ENCODE measurements at places on chromosomes 6 and 20.

DNA sequence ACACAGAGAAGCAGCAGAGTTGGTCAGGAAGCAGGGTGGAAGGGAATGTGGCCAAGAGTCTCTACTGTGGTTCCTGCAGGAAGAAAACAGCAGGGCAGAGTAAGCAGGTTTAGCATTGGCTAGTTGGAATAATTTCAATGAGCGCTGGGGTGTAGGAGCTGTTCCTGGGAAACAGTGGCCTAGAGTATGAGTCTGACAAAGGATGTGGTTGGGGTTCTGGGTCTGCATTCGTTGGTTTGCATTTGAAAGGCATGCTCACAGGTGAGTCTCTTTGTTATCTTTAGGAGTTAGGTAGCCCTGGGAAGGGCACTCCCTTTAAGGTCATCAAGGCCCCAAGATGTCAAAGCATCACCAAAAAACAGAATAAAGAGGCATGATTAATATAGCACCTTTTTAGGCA, 911.6 kb upstream of the SLC35B3 start:
- DNase-seq, result no peak

- no peak for DNase-seq
These were observed 280.5 kb downstream of the TFAP2B start for GRCh38 chr6:51099201-51099600.

DNA sequence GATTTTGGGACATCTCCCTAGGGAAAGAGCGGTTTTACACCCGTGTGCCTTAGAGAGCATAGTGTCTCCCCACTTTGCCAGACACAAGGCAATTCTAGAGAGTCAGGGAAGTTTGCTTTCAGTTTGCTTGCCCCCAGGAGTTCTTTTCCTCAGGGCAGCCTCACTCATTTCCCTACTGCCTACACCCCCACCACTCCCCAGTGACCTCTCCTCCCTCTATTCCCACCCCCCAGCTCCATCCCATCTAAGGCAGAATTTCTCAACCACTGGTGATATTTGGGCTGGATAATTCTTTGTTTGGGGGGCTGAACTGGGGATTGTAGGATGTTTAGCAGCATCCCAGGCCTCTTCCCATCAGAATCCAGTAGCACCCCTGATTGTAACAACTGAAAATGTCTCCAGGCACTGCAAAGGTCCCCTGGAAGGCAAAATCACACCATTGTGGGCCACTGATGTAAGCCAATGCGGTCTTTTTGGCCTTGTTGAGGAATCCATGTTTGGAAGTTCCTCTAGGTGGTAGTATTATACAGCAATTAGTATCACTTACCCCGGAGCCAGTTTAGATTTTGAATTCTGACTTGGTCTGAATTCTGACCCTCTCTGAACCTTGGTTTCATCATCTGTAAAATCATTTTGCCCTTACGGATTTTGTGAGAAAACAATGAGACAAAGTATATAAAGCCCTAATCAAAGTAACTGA, 1.3 kb downstream of the EPPIN start:
- no peak for DNase-seq

DNA sequence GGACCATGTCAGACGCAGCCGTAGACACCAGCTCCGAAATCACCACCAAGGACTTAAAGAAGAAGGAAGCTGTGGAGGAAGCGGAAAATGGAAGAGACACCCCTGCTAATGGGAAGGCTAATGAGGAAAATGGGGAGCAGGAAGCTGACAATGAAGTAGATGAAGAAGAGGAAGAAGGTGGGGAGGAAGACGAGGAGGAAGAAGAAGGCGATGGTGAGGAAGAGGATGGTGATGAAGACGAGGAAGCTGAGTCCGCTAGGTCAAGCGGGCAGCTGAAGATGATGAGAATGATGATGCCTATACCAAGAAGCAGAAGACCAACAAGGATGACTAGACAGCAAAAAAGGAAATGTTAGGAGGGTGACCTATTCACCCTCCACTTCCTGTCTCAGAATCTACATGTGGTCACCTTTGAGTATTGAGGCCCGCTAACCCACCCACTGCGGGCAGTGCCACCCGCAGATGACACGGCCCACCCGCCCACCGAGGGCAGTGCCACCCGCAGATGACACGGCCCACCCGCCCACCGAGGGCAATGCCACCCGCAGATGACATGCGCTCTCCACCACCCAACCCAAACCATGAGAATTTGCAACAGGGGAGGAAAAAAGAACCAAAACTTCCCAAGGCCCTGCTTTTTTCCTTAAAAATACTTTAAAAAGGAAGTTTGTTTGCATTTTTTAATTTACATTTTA, 43.3 kb downstream of the MGME1 start:
- DNase-seq, result no peak

DNA sequence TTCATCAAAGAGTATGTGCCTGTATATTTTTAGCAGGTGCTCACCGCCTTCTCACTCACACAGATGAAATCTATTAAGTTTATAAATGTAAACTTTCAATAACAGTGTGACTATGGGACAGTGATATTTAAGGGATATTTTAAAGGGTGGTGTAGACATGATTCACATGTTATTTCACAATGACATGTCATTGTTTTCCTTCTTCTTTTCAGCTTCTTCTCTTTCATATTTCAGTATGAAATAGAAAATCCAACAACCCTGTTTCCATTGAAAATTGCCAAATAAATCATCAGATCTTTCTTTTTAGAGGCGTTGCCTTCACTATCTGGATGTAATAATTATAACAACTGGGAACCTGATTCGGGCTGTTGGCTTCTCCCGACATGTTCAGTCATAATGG, 54.8 kb downstream of the PFDN4 start:
- no peak for DNase-seq

- DNase-seq, result no peak
These were observed 10.5 kb upstream of the FOXO3 start for GRCh38 chr6:108550256-108550655.

DNA sequence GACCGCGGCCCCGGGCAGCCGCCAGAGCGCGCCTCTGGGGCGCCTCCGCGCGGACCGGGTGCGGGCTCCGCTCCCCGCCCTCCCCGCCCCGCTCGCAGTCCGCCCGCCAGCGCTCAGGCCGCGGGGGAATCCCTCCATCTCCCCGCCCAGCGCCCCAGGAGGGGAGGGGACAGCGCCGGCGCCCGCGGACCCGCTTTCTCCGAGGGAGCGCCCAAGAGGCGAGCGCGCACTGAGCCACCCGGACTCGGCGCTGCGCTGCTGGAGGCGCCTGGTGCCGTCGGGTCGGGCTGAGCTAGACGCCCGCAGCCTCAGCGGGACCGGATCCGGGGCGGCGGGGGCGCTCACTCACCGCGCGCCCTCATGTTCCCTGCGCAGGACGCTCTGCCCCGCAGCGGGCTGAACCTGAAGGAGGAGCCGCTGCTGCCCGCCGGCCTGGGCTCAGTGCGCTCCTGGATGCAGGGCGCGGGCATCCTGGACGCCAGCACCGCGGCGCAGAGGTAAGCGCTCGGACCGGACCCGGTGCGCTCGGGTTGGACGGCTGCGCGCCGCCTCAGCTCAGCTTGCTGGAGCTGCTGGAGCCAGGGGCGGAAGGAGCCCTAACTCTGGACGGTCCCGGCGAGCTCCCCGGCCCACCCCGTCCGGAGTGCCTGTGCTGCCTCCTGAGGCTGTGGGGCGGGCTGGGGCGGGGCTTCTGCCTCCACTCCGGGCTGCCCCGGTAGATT, 867 bp downstream of the EBF4 start:
- DNase-seq, result no peak

- no peak for DNase-seq
These were observed 333.4 kb downstream of the BCKDHB start for GRCh38 chr6:80439721-80440470.

DNA sequence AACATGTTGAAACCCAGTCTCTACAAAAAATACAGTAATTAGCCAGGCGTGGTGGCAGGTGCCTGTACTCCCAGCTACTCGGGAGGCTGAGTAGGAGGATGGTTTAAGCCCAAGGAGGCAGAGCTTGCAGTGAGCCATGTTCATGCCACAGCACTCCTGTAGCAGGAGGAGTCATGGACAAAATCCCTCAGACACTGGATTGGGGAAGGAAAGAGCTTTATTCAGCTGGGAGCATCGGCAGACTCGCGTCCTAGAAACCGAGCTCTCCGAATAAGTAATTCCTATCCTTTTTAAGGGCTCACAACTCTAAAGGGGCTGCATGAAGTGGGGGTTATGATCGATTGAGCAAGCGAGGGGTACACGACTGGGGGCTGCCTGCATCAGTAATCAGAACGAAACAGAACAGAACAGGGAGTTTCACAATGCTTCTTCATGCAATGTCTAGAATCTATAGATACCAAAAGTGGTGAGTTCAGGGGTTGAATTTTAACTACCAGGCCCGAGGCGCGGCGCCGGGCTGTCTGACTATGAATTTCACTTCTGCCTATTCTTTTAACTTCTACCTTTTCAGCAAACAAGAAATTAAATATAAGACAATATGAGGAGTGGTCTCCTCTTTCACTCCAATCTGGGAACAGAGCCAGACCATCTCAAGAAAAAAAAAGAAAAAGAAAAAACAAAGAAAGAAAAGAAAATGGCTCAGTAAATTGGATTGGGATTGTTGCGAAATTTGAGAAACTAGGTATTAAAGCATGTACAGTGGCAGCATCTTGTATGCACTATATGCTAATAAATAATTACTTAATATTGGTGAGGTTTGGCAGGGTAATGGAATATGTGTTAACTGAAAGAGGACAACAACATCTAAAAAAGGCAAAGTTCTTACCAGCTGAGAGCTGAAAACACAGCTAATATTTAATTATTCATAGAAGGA, 23.6 kb downstream of the HMGN4 start:
- DNase-seq, result no peak

DNA sequence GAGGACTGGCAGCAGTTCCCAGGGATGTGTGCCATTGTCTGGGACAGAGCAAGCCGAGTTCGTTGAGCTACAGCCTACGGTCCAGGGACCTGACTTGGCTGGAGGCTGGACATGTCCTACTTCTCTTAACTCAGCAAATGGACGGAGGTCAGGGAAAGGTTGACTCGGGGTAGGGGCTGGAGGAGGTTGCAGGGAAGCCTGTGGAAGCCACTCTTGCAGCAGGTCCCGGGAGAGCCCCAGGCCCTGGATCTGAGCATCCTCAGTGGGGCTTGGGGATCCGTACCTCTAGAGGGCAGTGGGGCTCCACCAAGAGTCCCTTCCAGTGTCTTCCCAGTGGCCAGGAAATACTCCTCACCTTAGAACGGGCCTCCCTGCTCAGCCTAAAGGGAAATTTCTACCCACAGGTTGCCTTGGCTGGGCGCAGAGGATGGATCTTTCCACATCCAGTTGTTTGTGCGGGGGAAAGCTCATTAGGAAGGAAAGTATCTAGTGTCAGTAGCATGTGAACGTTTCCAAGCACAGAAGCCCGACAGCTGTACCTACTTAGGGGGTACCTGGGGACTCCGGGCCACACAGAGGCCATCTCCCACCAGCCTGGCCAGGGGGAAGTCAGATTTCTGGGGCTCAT, 170.2 kb downstream of the NFATC2 start:
- DNase-seq, result peak; percentile 19

GRCh38 chr6:127932708-127933107, 31.9 kb upstream of the THEMIS start:
- no peak for DNase-seq

DNA sequence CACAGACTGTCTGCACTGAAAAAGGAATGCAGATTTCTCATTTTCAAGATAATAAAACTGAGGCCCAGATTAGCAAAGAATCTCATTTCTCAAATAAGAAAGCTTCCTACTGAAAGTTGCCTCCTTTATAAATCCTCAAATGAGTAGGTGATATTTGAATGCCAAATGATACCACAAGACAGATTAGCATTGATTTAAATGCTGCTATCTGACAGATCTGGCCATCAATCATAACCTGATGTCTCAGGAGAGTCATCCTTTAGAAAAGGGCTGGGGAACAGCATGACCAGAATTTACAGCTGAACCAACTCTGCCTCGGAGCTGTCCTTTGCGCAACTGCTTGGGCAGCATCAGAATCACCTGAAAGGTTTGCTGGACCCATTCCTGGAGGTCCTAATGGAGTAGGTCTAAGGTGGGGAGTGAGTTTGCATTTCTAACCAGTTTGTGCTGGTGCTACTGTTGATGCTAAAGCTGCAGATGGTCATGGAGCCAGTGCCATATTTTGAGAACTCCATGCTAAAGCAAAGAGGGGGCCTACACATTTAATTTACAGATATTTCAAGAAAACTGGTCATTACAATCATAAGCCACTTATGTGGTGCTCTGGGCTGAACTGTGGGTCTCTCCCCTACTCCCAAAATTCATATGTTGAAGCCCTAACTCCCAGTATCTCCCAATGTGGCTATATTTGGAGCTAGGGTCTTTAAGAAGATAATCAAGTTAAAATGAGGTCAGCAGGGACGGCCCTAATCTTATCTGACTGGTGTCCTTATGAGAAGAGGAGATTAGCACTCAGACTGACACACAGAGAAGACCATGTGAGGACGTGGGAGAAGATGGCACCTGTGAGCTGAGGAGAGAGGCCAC, 295.5 kb upstream of the JARID2 start:
- no peak for DNase-seq

- no peak for DNase-seq
These were observed 620.9 kb downstream of the PHF3 start for GRCh38 chr6:64256483-64256882.

DNA sequence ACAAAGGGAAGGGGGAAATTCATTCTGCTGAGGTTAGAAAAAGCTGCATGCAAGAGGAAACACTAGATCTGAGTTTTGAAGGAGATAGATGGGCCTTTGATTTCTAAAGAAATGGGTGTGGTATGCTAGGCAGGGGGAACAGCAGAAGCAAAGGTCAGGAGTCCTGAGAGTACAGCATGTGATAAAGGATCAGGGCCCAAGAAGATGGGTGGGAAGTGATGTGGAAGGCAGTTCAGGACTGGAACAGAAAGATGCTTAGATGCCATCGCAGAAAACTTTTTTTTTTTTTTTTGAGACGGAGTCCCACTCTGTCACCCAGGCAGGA, 126.2 kb downstream of the ALDH8A1 start:
- DNase-seq, result no peak

DNA sequence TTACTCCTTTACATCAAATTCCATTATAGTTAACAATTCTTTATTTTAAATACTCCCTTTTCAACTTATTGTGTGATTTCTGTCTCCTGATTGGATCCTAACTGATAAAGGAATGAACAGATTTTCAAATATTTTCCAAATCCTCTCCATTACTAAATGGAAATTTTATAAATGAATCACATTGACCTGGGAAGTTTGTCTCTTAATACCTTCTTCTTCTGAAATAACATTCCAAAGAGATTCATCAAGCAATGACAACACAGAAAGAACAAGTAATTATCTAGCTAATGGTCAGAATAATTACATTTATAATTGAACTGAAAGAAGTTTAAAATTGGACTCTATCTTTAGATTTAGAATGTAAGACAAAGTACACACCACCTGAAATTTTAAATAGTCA, 515.4 kb upstream of the PTCHD4 start:
- no peak for DNase-seq

DNA sequence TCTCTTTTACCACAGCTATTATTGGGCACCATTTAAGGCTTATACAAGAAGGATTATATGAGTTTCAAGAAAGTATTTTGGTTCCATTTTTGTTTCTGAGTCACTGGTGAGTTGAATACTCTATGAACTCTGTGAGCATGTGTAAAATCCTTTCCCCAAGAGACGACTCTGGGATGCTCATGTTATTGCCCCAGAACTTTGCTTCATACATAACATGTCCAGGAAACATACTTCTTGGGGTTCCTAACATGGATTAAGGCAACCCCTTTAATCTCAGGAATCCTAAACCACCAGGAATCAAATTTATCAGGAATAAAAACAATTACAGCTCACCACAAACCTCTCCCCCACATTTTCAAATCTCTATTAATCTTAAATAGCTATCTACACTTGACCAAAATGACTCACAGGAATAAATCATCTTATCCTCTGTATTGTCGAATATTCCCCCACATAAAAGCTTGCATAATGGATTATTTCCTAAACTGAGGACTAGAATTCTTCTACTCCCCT, 117.5 kb upstream of the COL21A1 start:
- no peak for DNase-seq

- DNase-seq, result no peak
These were observed 877.8 kb downstream of the EPHA7 start for GRCh38 chr6:92541448-92542060.
